Cerebellar cortex (tissue), 1 donor: ENCODE measurements at places on chromosomes 2 and 18.

GRCh38 chr2:194842871-194843270 is 814.2 kb upstream of the SLC39A10 start:
- DNase-seq = no peak

GRCh38 chr2:98601532-98602132 is 6.7 kb downstream of the COA5 start:
- DNase-seq = peak; percentile 70

DNA sequence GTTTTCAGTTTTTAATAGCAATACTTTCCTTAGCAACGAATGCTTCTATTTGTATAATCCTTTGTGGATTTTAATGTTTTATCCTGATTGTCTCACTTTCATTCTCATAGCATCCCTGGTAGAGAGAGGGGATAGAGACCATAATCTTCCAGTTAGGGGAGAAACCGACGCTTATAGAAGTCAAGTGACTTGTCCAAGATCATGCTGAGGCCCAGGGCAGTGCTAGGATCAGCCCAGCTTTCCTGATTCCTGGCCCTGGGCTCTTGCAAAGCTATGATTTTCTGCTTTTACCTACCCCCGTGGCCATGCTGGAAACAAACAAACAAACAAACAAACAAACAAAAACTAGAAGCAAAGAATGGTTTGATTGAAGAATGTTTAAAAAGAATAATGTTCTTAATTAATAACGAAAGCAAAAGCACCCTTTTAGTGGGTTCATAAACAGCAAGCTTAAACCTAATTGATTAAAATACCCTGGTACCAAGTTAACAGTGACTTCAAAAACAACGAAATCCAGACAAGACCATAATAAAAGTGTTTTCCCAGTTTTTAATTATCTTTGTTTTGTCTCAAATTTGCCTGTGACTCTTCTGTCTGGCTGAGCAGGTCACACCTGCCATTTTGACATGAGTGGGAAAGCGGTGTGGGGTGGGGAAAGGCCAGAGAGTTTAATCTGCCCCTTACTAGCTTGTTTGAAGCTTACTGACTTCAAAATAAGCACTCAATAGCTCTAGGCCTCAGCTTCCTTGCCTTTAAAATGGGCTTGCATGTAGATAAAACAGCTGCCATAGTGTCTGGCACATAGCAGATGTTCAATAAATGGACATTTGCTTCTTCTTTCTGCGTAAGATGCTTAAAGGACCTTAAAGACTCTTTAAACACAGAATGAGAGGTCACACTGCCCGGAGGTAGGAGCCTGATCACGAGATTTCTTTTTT is 116.6 kb upstream of the MYCN start:
- DNase-seq = no peak

GRCh38 chr2:79977792-79978191 is 326.8 kb downstream of the LRRTM1 start:
- no peak for DNase-seq

DNA sequence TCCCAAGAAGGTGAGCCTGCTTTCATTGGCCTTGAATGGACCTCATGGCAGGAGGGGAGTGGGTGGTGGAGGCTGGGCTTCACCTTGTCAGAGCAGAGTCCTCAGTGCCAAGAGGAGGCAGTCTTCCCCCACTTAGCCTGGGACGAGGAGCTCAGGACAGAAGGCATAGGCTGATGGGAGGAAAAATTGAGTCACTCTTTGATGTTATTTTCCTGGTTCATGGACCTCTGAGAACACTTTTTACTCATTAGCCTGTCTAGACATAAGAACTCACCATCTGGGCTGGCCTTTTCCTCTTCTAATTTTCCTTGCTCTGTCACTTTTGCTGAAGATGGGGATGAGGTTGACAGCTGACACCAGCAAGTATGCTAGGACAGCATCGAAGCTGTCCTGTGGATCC is 225.7 kb upstream of the TNP1 start:
- no peak for DNase-seq

DNA sequence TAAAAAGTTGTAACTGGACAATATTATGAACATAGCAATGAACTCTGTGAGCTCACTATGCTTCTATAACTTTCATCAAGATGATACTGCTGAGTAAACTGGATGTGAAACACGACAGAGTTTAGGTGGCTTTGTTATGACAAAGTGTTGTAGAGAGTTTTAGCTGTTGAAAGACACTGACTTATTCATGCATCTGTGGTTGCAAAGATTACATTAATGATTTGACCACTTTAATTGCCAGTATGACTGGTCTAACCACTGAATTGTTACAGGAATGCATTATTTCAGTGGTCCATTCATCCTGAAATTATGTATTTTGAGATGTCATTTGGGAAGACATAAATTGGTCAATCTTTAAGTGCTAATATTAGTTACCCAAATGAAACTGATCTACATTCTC is 117.9 kb downstream of the SPHKAP start:
- DNase-seq = no peak

DNA sequence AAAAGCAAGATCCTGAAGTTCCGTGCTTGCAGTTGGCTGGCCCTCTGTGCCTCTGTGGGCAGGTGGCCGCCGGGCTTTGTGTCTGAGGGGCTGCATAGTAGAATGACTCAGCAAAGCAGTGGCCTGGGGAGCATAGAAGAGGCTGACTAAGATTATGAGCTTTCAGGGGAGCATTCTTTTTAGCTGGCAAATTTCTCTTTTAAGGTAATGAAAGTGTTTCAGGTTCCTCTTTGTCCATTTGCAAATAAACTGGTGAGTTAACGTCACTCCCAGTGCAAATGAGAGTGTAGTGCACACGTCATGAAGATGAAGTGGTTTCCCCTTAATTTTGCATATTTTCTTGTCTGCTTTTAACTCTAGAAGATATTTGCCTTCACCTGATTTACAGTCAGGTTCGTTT is 98.6 kb downstream of the BCL2L11 start:
- no peak for DNase-seq

DNA sequence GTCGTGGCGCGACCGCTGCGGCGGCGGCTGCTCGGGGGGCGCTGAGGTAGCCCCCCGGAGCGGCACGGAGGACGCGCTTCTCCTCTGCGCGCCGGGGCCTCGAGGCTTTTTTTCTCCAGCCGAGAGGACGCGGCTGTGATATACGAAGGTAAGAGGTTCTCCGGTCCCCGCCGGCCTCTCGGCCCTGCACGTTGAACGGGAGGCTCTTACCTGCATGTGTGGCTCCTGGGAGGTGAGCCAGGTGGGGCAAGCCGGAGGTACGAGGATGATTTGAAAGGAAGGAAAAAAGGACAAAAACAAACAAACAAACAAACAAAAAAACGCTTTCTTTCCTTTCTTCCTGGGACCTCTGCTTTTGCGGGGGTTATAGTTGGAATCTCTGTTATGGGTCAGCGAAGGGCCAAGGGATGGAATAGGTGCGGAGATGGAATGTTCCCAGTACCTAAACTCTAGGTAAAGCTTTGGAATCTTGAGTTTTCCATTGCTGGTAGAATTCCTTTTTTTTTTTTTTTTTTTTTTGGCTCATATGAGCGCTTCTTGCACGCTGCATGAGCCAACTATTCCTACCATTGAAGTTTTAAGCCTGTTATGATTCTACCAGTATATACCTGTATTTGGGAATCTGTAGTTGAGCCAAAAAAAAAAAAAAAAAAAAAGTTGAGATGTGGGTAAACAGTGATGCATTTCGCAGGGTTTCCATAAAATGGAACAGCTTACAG is 674 bp downstream of the PTPN4 start:
- peak; percentile 48 for DNase-seq

GRCh38 chr2:218296847-218297246 is 4.5 kb upstream of the TMBIM1 start:
- DNase-seq = no peak

DNA sequence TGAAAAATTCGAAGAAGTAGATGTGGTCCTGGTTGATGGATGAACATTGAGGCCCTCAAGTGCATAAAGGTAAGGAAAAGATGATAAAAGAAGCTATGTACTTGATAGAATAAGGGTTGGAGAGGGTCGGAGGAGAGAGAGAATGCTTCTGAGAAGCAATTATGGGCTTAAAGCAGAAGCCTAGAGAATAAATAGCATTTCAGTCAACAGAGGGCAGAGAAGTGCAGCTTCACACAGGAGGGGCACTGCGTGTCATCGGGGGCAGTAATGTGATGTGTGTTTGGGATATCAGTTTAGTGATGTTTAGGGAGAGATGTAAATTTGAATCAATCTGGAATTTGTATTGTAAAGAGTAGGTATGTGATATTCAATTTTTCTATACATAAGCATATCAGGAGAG is 334.5 kb downstream of the PIK3C3 start:
- DNase-seq = peak; percentile 20

DNA sequence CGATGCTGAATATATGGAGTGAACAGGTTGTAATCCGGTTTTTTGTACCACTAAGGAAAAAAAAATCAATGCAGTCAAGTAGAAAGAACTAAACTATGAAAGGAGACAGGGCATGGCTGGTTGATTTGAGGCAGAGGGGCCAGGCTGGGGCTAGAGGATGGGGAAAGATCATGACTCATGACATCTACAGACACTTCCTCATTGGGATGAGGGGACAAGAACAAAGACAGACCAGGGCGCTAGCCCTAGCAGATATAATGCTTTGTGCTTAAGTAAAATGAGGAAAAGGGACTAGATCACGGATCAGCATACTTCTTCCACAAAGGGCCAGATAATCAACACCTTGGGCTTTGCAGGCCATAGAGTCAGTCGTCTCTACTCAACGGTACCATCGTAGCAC is 55.8 kb downstream of the ST6GAL2 start:
- DNase-seq = no peak
